ENCODE measurements at places on chromosomes 13 and 19.

DNA sequence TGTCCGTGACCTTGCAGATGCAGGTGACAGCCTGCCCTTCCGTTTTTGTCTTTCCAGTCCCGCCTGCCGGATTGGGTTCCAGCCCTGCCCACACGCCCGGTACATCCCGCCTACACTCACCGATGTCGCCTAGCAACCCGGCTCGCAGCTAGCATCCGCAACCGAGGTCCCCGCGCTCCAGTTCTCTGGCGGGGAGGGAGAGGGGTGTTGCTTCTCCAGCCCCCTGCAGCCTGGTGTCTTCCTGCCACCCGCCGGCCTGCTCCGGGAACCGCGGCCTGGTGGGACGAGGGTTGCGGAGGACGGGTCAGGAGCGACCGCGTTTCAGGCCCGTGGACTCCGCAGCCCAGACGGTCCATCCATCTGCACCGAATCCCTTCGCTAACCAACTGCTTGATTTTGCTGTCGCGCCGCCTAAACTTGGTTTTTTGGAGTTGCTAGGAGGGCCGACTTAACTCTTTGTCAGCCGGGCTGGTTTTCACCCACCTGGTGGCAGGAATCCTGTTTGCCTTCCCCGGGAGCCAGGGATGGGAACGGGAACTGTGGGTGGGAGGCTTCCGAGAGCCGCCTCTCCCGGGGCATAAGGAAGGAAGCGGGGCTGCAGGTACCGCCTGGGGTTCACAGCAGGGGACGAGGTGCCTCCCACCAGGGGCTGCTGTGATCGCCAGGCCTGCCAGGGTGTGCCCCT is 15.4 kb upstream of the MATK start:
- DNase-seq: peak; percentile 35

DNA sequence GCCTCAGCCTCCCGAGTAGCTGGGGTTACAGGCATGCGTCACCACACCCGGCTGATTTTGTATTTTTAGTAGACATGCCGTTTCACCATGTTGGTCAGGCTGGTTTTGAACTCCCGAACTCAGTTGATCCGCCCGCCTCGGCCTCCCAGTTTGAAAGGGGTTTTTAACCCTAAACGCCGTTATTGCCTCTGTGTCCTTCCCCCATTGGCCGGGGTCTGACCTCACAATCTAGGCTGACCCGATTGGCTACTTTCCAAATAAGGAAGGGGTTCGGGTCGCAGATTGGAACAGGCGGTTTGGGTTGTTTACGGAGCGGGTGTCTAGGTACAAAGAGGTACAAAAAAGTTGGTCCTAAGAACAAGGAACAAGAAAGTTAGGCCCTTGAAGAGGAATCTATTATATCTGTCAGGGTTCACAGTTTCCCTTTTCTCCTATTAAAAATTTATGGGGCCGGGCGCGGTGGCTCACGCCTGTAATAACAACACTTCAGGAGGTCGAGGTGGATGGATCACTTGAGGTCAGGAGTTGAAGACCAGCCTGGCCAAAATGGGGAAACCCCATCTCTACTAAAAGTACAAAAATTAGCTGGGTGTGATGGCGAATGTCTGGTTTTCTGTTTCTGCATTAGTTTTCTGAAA is 1.0 kb downstream of the ZNF253 start:
- peak; percentile 9 for DNase-seq

- DNase-seq: no peak
These were observed 360 bp upstream of the ZNF69 start for GRCh38 chr19:11887234-11887610.

DNA sequence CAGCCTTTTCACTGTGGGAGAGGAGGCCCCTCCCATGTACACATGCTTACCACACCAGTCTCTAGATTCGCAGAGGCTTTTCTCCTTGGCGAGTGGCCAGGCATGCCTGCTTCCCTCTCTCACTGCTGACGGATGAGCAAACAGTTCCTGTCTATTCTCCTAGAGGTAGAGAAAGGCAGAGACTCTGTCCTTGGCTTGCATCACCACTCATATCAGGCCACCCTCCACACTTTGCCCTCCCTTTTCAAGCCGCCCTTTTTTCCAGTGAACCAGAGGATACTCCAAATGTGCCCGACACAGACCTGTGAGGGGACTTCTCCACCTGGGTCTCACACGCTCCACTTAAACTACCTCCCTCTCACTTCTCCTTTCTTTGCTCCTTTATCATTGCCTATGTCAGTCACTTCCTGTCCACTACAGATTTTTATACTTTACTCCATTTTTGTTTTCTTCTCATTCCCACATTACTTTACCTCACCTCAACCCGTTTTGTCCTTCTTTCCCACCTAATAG is 284.6 kb downstream of the DNAJC15 start:
- DNase-seq: no peak

DNA sequence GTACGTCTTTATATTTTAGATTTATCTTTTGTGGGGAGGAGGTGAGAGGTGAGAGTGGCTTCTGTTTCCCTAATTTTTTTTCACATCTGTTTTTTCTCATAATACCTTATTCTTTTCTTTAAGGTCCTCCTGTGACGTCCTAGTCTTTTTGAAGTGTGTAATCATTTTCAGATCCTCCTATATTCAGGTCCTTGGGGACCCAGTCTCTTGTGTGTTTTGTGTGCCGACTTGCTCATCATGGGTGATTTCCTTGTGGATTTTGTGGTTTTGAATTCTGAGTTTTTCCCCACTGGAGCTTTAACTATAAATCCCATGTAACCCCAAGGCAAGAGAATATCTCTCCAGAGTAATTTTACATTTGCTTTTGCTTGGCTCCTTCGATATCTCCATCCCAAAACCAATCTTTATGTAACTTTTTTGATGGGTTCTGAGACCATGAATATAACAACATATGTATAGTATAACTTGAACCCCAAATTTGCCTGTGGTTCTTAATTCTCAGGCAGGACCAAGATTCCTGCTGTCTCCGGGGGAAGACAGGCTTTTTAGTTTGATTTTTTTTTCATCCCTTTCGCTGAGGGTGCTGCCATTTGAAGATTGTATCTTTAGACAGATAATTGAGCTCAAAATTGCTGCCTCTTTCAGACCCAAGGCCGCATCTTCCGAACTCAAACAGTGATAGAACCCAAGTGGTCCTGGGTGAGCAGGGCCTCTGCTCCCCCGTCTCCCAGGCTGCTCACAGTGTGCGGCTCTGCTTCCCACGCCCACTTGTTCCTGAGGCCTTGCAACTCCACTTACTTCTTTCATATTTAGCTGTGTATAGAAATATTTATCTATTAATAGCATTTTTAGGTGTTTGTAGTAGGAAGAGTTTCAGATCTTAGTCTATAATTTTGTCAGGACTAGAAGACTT is 59.1 kb upstream of the GPR183 start:
- DNase-seq: no peak

DNA sequence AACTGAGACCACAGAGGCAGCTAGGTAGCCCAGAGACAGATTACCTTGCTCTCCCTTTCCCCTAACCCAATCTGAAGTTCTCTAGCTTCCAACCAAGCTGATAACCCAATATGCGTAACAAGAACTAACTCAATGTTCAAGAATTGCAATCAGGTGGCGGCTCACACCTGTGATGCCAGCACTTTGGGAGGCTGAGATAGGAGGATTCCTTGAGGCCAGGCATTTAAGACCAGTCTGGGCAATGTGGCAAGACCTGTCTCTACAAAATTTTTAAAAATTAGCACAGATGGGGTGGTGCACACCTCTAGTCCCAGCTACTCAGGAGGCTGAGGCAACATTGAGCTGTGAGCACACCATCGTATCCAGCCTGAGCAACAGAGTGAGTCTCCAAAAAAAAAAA is 86.7 kb upstream of the IPO5 start:
- DNase-seq: no peak

GRCh38 chr19:33373453-33374235 is at the start of gene CEBPG:
Gene CEBPG (plus strand): TSS chr19:33373709. CDS start chr19:33379240, 5,531 bp downstream.
- peak; percentile 93 for DNase-seq

- no peak for DNase-seq
These were observed 85.9 kb downstream of the GJA3 start for GRCh38 chr13:20074966-20075365.

DNA sequence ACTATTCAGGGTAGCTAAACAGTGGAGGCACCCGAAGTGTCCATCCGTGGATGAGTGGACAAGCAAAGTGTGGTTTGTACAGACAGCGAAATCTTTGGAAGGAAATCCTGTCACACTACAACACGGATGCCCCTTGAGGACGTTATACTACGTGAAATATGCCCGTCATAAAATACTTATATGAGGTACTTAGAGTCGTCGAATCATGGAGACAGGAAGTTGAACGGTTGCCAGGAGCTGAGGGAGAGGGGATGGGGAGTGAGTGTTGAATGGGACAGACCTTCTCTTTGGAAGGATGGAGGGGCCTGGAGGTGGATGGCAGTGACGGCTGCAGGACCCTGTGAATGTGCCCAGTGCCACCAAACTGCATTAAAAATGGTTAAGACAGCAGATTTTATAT is 11.6 kb downstream of the ATP4B start:
- DNase-seq: no peak

- no peak for DNase-seq
These were observed 33.6 kb downstream of the SLC7A1 start for GRCh38 chr13:29561918-29562317.

DNA sequence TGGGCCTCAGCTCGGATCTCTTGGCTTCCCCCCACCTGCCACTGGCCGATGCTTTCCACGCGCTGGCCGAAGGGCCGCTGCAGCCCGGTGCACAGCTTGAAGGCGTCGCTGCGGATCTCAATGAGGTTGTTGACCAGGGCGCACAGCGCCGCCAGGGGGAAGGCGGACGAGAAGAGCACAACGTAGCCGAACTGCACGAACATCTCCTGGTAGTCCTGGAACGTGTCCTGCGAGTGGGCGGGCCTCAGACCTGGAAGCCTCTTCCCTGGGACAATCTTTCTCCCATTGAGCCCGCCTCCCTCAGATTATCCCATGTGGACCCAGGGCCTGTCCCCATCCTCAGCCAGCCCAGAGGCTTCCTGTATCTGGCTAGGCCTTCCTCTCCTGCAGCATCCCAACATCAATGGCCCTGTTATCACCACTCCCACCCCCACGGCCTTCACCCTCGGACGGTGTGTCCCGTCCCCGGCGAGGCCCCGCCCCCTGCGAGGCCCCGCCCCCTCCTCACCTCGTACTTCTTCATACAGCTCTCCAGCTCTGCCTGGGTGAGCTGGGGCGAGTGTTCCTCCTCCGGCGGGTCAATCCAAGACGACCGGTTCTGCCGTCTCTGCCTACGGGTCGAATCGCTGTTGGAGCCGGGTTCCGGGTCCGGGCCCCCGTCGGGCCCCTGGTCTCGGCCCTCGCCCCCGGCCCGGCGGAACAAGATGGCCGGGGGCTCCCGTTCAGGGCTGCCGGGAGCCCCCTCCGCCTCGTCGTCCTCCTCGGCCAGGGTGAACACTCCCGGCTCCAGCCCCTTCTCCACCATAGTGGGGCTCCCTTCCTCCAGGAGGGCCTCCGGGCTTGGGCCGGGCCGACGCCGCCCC is 6.8 kb downstream of the ANO8 start:
- no peak for DNase-seq

- no peak for DNase-seq
These were observed 401.2 kb downstream of the SPRY2 start for GRCh38 chr13:79939689-79940088.

GRCh38 chr19:1999856-2000515 is 15.5 kb downstream of the BTBD2 start:
- DNase-seq: no peak

GRCh38 chr19:40831502-40832430 is 18.5 kb downstream of the CYP2A6 start:
- no peak for DNase-seq

- no peak for DNase-seq
These were observed 8.3 kb downstream of the FPR1 start for GRCh38 chr19:51743405-51743804.

DNA sequence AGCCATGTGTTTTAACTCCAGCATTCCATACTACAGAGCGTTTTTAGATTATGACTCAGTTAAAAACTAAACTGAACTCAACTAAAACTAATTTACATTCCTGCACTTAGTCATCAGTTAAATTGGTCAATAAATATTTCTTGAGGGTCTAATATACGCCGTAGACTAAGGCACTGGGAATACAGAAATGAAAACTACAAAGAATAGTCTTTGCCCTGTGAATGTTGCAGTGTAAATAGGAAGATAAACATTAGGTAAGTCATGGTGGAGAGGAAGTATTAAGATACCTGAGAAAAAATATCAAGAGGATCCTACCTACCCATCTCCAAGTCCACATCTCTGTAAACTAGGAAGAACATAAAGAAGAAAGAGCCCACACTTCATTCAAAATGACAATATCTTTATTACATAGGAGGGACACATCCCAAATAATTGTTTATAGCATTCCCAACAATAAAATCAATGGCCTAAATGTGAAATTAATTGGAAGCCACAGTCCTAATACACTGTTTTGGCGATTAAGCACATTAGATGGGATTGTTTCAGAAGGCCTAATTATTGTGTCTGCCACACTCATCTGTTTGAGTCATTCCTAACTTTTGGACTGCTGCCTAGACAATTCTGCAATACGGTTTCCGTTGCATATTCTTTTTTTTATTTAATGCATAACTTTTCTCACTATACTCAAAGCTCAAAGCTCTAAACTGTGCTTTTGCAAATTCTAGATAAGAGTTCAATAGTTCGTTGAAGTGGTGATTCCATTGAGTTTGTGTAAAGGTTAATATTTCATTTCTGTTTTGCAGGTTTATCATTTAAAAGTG is 52.9 kb downstream of the MBNL2 start:
- no peak for DNase-seq

- DNase-seq: no peak
These were observed 505 bp upstream of the SHKBP1 start for GRCh38 chr19:40576151-40576584.
